ENCODE measurements at places on chromosomes 11 and 22.

GRCh38 chr11:75279273-75279672, 38.7 kb downstream of the TPBGL start:
- no peak for DNase-seq

- DNase-seq = no peak
These were observed 1089.3 kb downstream of the FAM181B start for GRCh38 chr11:81644239-81644840.

DNA sequence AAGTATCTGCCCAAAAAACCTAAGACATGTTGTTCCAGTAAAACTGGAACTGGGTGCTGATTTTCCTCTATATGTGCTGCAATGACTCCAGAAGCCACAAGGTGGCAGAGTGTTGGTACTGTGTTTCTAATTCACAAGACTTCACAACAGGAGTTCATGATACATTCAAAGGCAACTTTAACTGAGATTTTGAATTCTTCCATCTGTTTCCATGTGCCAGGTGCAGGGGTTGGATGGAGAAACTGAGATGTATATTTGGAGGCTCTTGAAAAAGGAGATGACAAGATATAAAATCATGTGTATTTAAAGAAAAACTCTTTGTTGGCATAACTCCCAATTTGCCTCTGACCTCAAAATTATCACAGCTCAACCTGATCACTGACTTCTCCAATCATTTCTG, 1098.6 kb upstream of the CCDC90B start:
- no peak for DNase-seq

- DNase-seq = no peak
These were observed 21.5 kb upstream of the CAT start for GRCh38 chr11:34417202-34417601.

DNA sequence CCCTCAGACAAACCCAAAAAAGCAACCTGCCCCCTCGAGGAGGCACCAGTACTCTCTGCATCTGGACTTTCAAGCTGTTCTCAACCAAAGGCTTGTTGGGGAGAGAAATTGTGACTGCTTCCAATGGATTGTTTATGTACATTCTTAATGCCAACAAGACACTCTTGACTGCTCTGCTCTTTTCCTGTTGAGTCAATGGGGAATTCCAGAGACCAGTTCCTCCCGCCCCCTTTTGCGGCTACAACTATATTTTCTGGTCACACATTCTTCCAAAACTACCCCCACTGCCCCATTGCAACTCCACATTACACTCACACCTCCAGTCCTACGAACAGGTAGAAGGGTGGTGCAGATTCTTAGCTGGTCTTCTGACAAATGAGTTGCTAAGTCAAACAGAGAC, 187.0 kb downstream of the DSCAML1 start:
- no peak for DNase-seq

- DNase-seq = no peak
These were observed 162.0 kb upstream of the GUCY1A2 start for GRCh38 chr11:107180236-107180635.

GRCh38 chr11:250740-251299, 14.0 kb downstream of the PSMD13 start:
- peak; percentile 70 for DNase-seq

- no peak for DNase-seq
These were observed 19.6 kb downstream of the GDPD5 start for GRCh38 chr11:75505916-75506692.

DNA sequence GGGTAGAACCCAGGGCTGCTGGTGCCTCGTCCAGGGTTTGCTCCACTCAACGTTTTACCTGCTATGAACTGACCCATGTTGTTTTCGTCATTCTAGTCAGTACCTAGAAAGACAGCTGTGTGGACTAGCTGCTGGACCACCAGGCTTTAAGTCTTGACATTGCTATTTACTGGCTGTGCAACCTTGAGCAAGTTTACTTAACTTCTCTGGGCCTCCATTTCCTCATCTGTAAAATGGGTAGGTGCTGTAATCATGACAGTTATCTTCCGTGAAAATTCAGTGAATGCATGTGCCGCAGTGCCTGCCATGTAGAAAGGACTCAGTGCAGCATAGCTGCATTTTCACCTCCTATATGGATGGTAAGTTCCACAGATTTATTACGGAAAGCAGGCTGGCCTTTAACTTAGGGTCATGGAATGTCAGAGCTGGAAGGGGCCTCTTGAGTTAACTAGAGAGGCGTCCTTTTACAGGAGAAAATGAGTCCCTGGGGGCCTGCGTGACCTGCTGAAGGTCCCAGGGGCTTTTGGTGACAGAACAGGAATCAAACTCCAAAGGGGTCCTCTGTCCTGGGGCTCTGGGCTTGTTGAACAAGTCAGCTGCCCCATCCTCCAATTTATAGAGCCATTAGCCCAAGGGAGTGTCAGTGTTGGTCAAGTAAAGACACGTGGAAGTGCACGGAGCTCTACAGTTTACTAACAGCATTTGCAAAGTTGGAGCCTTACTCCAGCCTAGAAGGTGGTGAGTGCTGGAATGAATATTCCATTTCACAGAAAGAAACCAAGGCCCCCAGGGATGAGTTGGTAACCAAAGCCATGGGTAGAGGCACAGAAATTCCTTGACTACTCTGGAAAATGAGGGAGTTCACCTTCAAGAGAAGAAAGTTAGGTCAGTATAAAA, 12.0 kb upstream of the MALAT1 start:
- no peak for DNase-seq

GRCh38 chr11:79544361-79544760, 103.5 kb upstream of the TENM4 start:
- no peak for DNase-seq

- no peak for DNase-seq
These were observed 16.6 kb downstream of the TBC1D10A start for GRCh38 chr22:30309951-30310741.

GRCh38 chr11:2837096-2837601, 48.4 kb downstream of the CDKN1C start:
- DNase-seq = no peak

- DNase-seq = no peak
These were observed 24.2 kb downstream of the MRE11 start for GRCh38 chr11:94469416-94469815.

- no peak for DNase-seq
These were observed 31.1 kb downstream of the FADS3 start for GRCh38 chr11:61860054-61860903.

DNA sequence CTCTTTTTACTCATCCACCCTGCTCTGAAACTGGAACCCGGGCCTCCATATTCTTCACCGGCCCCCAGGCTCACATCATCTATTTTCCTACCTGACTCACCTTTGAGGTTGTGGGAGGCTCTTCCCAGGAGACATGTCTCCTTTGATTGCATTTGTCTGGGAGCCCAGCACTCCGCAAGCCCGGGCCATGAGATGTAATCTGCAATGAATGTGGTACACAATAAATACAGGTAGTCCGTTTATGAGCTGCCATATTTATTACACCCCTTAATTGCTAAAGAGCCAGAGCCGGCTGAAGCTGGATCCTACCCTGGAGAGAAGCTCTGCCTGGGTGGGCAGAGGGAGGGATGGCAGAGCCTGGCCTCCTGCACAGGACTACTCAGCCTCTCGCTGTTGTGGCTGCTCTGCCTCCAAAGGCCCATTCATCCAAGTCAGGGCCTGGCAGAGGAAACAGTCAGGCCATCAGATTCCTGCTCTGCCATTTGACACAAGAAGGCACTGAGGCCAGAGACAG, 49.5 kb downstream of the TP53I11 start:
- DNase-seq = no peak

GRCh38 chr11:78645226-78646202, 70.8 kb upstream of the NARS2 start:
- peak; percentile 32 for DNase-seq

- DNase-seq = no peak
These were observed 11.7 kb upstream of the DNAJB13 start for GRCh38 chr11:73939096-73939495.

- no peak for DNase-seq
These were observed 17.7 kb downstream of the ARRB1 start for GRCh38 chr11:75333807-75334140.

GRCh38 chr22:37340331-37341262, 58.3 kb downstream of the CYTH4 start:
- DNase-seq = no peak

DNA sequence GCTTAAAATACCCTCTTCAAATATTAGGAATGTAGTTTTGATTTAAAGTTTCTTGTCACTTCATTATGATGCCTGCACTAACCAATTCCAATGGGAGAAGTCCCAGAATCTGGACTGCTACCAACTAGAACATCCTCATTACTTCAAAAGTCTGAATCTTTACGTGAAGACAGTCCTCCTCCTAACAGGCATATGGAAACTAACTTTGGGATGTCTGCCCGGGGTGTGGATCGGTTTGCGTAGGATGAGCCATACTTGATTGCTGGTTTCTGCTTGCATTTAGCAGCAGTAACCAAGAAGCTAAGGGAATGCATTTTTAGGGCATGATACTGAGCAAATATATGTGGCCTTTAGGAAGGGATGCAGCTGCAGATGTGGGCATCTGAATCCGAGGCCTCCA, 177.1 kb downstream of the LRRC4C start:
- DNase-seq = no peak

GRCh38 chr11:1520663-1521267, 34.2 kb upstream of the MOB2 start:
- DNase-seq = no peak

- DNase-seq = peak; percentile 48
These were observed 511 bp upstream of the CLCF1 start for GRCh38 chr11:67373648-67374570.

- DNase-seq = no peak
These were observed 12.2 kb downstream of the TUBGCP6 start for GRCh38 chr22:50232481-50233151.

- DNase-seq = no peak
These were observed 3.9 kb downstream of the FDX1 start for GRCh38 chr11:110433393-110434333.

GRCh38 chr11:113715882-113716625, 9.9 kb upstream of the TMPRSS5 start:
- DNase-seq = no peak

DNA sequence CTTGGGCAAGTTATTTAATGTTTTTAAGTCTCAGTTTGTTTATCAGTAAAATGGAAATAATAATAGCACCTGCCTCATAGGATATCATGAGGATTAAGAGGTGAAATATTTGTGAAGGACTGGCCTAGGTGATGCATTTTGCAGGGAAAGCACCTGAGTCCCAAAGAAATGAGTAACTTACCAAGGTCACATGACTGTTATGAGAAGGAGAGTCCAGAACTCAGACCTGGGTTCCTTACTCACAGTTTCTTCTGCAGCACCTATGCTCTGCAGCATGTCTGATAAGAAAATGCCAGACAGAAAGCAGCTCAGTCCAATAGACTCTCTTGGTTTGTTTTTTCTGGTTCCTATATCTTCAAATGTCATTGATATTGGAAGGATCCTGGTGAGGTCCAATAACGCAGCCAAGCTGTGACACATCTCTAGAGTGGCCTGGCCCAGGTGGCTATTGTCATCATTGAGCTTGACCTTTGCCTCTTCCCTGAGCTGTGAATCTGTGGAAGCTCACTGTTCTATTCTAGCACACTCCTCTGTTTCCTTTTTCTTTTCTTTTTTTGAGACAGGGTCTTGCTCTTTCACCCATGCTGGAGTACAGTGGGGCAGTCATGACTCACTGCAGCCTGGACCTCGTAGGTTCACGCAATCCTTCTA, 174.7 kb upstream of the NAV2 start:
- no peak for DNase-seq

DNA sequence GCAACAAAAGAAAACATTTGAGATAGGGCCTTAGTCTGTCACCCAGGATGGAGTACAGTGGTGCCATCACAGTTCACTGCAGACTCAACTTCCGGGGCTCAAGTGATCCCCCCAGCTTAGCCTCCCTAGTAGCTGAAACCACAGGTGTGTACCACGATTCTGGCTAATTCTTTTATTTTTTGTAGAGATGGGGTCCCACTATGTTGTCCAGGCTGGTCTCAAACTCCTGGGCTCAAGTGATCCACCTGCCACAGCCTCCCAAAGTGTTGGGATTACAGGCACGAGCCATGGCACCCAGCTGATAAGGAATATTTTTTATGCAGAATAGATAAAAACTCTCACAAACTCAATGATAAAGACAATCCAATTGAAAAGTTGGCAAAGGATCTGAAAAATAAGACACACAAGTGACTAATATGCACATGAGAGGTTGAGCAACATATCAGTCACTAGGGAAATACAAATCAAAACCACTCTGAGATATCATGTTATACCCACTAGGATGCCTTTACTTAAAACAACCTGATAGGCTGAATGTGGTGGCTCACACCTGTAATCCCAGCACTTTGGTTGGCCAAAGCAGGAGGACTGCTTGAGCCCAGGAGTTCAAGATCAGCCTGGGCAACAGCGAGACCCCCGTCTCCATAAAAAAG, 33.9 kb upstream of the CLTCL1 start:
- no peak for DNase-seq

DNA sequence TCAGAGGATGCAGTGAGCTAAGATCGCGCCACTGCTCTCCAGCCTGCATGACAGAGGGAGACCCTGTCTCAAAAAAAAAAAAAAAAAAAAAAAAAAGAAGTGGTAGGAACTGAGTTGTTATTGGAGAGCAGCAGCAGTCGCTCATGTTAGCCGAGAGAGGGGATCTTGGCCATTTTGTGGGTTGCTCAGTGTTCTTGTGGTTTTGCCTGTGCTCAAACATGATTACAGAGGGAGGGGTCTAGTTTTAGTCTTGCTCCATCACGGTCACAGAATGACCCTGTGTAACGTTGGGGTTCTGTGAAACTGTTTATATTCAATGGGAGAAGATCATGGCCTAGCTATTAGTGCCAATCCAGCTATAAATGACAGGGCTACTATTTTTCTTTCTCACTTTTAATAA, 1.9 kb downstream of the DPAGT1 start:
- DNase-seq = no peak

- DNase-seq = no peak
These were observed 300.6 kb downstream of the TBC1D22A start for GRCh38 chr22:47063071-47063509.

- DNase-seq = no peak
These were observed 47.0 kb upstream of the ALKBH3 start for GRCh38 chr11:43833657-43834073.

- DNase-seq = no peak
These were observed 7.1 kb downstream of the SFI1 start for GRCh38 chr22:31503211-31503964.

DNA sequence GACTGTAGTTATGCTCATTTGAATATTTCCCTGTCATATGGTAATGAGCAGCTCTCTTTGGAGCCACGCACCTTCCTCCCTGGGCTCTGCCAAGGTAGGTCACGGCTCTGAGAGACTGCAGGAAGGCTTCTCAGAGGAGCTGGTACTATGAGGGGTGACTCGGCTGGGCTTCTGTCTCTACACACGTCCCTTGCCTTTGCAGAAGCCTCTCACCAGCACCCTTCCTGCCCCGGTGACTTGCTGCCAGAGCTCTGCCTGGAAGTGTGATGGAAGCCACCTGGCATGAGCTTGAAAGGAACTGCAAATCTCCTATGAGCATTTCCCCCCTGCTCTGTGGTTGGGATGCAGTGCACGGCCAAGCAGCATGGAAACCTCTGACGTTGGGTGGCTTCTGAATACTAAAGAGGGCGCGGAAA, 74.2 kb downstream of the KIRREL3 start:
- DNase-seq = no peak

GRCh38 chr11:27812341-27812740, 112.1 kb upstream of the BDNF start:
- no peak for DNase-seq
